ENCODE measurements at places on chromosomes 12 and 14. TPM values are rescaled to one million over a fixed set of nuclear protein-coding genes. Genes with fewer than 3 reads are reported as not detected.

- H3K4me1 ChIP-seq = peaks cover 60% of the 10 kb centered on the region
- no peak for DNase-seq
- H3K27me3 ChIP-seq = no peaks in the 10 kb centered on the region
- peaks cover 36% of the 10 kb centered on the region for H3K36me3 ChIP-seq
Observed at GRCh38 chr12:101793401-101793800, 37.4 kb downstream of the GNPTAB start.

- no peak for DNase-seq
- no peaks in the 10 kb centered on the region for H3K4me1 ChIP-seq
- H3K27ac ChIP-seq = no peak overlapping the region
- peaks cover 20% of the 10 kb centered on the region for H3K27me3 ChIP-seq
Observed at GRCh38 chr14:104913435-104913834, 11.2 kb upstream of the PLD4 start.

- H3K36me3 ChIP-seq = peaks cover 42% of the 10 kb centered on the region
- no peaks in the 10 kb centered on the region for H3K4me1 ChIP-seq
- H3K27me3 ChIP-seq = no peaks in the 10 kb centered on the region
Observed at GRCh38 chr12:131737150-131737827, 26.4 kb downstream of the SFSWAP start.

- H3K36me3 ChIP-seq = no peaks in the 10 kb centered on the region
- no peaks in the 10 kb centered on the region for H3K27me3 ChIP-seq
- H3K4me3 ChIP-seq = no peak overlapping the region
- no peaks in the 10 kb centered on the region for H3K4me1 ChIP-seq
- H3K27ac ChIP-seq = no peak overlapping the region
Observed at GRCh38 chr12:43169115-43169681, 382.8 kb downstream of the ADAMTS20 start.

DNA sequence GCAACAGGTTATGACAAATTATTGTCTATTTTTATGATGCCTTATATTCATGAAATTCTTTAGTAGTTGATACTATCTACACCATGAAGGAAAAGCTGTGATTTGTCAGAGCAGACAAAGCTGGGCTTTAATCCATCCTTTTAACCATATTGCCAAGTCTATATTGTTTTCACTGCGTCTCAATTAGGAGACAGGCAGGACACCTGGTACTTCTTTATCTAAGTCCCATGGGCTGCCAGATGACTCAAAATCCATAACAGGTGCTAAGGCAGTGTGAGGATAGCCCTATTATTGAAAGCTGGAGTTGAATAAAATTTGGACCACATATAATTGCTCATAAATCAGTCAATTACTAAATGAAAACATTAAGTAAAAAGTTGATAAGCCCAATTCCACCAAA, 22.6 kb downstream of the INSM2 start:
- no peak for DNase-seq
- no peak overlapping the region for H3K4me3 ChIP-seq
- no peak overlapping the region for H3K27ac ChIP-seq
- no peaks in the 10 kb centered on the region for H3K4me1 ChIP-seq
- H3K36me3 ChIP-seq = no peaks in the 10 kb centered on the region

- no peak overlapping the region for H3K27ac ChIP-seq
- DNase-seq = no peak
- no peaks in the 10 kb centered on the region for H3K27me3 ChIP-seq
Observed at GRCh38 chr14:39876916-39877315, 444.7 kb upstream of the FBXO33 start.

DNA sequence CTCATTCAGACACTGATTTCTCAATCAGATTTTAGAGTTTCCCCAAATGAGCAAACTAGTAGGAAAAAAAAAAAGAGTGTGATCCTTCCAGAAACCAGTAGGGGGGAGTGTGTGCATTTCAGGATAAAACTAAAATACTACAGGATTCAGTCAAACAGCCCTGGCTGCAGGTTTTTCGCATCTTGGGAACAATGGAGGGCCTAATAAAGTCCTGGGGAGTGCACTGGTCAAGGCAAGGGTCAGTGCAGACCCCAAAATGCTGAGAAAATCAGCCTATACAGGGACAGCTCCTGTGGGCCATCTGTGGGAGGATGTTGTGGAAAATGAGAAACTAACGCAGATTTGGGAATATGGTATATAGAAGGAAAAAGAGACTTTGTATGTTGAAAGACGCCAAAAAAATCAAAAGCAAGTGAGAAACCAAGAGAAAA, 22.2 kb upstream of the ABCD4 start:
- DNase-seq = no peak
- no peaks in the 10 kb centered on the region for H3K4me1 ChIP-seq
- H3K27ac ChIP-seq = no peak overlapping the region
- no peaks in the 10 kb centered on the region for H3K36me3 ChIP-seq
- H3K4me3 ChIP-seq = no peak overlapping the region

Gene GUCY2C
- not detected for total RNA-seq

Gene MANSC4
- not detected for total RNA-seq

Gene KITLG
- not detected for total RNA-seq

All from activated T-helper 1 cell treated with anti-CD3 and anti-CD28 coated beads, Interleukin-12 subunit alpha, Interleukin-12 subunit beta, Interleukin-2, Interleukin-4 antibody, amounts not matched to agents 30 ng/mL and 10 ng/mL and 1 ng/mL, durations not matched to agents 14 hours and 24 hours and 36 hours (primary cell).